Stimulated activated CD4-positive, alpha-beta T cell treated with anti-CD3 and anti-CD28 coated beads, Interleukin-1b, Interleukin-23, amount 100 ng/mL, for 24 hours (primary cell): ENCODE measurements at places on chromosomes 6 and 20.

GRCh38 chr6:414447-414846 is 22.9 kb downstream of the IRF4 start:
- DNase-seq = no peak

GRCh38 chr6:25971187-25971821 is 8.7 kb downstream of the TRIM38 start:
- DNase-seq = no peak

GRCh38 chr6:136757150-136757549 is 35.1 kb downstream of the MAP3K5 start:
- DNase-seq = no peak

DNA sequence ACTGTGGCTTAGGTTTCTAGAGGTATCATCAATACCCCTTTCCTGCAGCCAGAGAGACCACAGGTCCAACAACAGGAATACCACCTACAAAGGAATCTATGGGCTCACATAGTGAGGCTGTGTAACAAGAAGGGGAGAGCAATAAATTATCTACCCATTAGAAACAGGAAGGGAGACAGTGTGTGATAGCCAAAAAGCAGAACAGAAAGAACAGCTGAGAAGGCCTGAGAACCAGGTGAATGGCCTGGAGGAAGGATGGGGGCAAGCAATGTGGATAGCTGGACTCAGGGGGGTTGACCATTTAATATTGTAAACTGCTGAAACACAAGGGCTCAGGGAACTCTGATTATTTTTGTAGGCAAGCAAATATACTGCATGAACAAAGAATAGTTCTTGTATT is 628.2 kb downstream of the COL12A1 start:
- DNase-seq = no peak
